ENCODE measurements at places on chromosomes 2 and 18.

DNA sequence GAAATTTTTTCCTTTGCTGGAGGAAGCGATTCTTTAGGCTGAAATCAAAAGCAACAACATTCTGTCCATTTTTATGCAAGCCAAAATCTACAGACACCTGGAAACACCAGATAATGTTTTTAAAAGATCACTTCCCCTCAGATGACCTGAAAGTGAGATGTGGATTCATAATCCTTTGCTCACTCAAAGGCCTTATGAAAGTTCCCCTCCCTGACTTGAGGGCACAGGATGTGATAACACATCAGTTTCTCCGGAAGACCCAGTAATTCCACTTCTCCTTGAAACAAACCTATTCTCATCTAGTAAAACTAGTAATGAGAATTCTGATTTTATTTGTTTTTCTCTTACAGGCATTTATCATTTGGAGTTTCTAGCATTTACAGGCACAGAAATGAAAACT, 218.3 kb upstream of the RND3 start:
- DNase-seq: no peak

DNA sequence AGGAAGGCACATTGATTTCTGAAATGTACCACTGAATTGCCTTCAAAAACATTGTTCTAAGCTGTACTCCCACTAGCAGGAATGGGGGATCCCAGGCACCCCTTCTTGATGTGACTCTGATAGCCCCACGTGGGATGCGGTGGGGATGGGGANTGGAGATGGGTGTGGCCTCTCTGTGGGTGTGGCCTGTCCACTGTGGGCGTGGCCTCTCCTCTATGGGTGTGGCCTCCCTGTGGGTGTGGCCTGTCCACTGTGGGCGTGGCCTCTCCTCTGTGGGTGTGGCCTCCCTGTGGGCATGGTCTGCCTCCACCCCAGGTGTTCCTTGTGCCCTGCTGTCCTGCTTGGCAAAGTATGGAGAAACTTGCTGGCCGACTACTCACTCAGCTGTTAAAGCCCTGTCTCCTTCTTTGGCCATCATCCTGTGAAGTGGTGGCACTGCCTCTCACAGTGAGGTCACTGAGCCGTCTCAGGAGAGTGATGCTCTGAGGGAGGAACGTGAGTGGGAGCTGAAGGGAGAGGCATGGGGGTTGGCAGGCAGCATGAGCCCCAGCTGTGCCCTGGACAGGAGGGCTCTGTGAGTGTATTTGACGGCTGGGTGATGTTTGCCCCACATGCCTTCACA, 6.7 kb upstream of the PARD6G start:
- no peak for DNase-seq

GRCh38 chr18:22609642-22610041, 191.9 kb upstream of the CTAGE1 start:
- DNase-seq: no peak

DNA sequence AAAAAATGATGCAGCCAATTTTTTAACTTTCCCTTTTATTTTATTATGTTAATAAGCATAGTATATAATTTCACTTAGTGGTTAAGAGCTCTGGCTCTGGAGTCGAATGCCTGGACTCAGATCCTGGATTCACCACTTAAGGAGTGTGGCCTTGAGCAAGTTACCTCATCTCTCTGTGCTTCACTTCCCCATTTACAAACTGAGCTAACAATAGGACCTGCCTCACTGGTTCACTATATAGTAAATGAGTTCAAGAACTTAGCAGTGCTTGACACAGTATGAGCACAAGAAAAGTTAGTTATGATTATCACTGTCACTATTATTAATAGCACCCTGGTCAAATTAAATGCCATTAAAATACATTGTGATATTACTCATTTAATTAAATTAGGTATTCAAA, 30.6 kb downstream of the SCN3A start:
- DNase-seq: no peak

DNA sequence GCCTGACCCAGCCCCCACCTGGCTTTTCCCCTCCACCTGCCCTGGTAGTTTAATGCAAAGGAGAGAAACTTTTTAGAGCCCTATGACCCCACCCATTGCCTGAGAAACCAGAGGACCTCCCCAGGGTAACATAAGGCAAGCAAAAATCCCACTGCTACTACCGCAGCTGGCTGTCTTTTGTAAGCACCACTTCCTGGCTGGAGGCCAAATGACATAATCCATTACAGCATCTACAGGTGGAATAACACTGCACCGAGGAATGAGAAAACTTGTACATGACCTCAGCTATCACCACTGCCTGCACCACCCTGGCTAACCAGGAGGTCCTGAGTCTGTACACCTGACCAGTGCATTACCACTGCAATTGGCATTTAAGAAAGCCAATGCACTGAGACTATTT, 149.6 kb upstream of the GALNT5 start:
- no peak for DNase-seq

DNA sequence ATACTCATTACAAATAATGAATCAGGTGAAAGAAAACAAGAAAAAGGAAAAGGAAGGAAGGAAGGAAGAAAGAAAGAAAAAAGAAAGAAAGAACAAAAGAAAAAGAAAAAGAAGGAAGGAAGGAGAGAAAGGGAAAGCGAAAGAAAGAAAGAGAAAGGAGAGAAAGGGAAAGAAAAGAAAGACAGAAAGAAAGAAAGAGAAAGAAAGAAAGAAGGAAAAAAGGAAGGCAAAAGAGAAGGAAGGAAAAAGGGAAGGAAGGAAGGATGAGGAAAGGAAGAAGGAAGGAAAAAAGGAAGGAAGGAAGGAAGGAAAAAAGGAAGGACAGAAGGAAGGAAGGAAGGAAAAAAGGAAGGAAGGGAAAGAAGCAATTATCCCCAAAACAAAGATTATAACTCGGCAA, 1460.4 kb upstream of the PIK3C3 start:
- no peak for DNase-seq

DNA sequence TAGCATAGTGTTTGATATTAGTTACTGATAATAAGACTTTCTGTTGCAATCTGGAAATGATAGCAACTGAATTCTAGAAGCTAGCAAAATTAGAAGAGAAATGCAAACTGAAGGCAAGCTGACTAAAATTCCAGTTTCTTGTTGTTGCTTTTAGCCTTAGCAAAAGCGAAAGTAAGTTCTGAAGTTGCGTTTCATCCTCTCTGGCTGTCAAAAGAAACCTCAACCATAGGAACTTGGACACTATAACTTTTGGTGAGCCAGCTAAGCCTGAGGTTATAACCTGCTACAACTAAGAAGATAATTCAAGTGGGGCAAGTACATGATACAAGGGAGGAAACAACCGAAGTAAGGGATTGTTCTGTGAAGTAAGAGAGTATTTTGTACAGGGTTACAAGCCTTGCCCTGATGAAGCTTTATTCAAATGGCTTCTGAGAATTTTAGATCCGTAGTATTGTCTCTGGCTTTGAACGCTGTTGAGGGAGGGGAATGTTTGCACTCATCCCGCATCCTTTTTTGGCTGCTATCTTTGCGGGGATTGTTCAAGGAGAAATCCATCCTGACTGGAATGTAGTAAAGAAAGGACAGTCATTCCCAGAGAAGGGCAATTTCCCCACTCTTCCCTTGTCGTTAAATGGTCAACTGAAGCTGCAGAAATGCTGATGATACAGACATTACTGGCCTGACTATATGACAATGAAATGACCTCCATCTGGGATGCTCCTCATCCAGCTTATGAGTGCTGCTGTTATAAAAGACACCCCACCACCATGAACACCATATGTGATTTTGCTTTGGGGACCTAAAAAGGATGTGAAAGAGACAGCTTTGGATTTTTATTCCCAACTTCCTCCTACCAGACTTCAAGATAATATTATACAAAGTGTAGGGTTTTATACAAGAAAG, 7.0 kb upstream of the TMX3 start:
- peak; percentile 35 for DNase-seq

GRCh38 chr2:60677356-60677755, 78.7 kb upstream of the PAPOLG start:
- no peak for DNase-seq

GRCh38 chr18:11851806-11852337, 659 bp downstream of the CHMP1B start:
- DNase-seq: peak; percentile 36

GRCh38 chr2:84991404-84992160, 20.6 kb downstream of the KCMF1 start:
- DNase-seq: no peak

- DNase-seq: peak; percentile 82
Measured at GRCh38 chr2:196149948-196150347, 21.4 kb downstream of the STK17B start.

DNA sequence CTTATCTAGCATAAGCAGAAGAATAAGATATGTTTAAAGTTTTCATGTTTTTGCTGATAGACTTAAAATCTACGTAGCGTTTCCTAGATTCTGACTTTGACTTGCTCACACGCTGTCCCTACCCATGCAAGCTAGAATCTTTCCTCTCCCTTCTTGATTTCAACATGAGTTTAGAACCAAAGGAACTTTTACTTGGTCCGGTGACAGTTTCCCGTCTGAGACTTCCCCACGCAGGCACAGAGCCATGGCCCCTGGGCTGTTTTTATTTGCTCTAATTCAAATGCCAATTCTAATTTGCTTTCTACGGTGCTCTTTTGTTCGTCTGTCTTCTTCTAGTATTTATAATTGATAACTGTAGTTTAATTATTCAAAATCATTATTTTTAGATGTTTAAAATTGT, 467.7 kb downstream of the PARD3B start:
- DNase-seq: no peak

DNA sequence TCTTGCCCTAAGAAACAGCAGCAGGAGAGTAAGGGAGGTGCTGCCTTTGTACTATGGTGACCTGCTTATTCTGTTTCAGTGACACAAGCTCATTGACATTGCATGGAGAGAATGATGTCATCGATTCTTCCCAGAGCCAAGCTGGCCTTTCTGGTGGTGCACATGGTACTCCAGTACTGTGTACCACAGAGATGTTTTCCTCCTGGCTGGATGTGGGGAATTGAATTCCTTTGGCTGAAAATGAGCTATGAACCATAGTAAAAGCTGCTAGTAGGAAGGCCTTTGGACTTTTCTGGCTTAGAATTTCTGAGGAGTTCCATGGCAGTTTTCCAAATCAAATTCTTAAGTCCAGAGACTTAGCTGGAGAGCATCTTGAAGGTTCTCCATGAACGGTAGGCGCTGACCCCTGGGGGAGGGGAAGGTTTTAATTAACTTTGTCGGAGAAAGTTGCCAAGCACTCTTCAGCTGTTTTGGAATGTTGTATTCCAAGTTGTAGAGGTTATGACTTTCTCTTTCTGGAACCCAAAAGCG, 17.1 kb upstream of the B3GNT2 start:
- DNase-seq: no peak

DNA sequence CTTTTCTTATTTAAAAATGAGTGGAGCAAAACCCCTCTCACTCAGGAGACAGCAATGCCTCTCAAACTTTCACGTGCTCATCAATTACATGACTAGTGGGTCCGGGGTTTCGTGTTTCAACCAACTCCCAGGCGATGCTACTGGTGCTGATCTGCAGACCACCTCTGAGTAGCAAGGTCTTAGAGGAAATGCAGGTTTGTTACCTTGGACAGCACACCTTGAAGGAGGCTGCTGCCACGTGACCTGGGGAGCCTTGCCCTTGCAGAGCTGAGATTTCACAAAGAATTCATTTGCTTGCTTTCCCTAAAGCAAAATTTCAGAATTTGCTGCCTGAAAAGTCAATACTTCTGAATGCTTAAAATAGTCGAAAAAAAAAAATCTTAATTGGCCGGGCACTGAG, 32.4 kb downstream of the SMIM21 start:
- DNase-seq: no peak

GRCh38 chr18:58541146-58541788, 87.6 kb downstream of the ALPK2 start:
- no peak for DNase-seq

- no peak for DNase-seq
Measured at GRCh38 chr2:161165266-161165665, 5.0 kb downstream of the TANK start.

DNA sequence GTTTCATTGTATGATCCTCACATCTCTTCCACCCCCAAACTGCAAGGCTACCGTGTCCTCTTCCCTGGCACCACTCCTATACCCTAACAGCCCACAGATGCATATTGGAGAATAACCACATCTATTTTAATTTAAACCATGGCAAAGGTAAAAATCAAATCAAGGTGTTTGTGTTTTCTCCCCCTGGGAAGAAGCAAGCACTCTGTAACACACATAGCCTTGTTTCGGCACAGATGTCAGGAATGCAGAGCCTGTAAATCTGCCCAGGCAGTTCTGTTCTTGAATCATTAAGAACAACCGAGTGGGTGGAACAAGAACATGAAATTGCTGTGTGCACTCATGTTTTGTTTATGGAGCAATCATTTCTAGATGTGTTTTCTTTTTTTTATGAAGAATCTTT, 6.8 kb upstream of the COX7A2L start:
- DNase-seq: no peak

GRCh38 chr2:102428573-102428972, 5.6 kb downstream of the IL18RAP start:
- no peak for DNase-seq

DNA sequence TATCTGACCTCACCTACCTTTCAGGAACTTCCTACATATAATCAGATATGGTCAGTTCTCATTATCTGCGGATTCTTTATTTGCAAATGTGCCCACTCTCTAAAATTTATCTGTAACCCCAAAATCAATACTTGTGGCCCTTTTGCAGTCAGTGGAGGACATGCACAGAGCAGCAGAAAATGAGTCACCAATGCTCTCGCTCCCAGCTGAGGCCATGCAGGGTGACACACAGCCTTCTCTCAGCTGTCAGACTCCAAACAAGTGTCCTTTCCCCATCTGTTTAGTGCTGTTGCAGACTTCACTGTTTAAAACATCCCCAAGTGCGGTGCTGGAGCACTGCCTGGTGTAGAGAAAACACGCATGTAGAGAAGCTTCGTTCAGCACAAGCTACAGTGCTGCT, 171.9 kb upstream of the SALL3 start:
- no peak for DNase-seq

GRCh38 chr2:159149747-159150146, 136.8 kb downstream of the WDSUB1 start:
- DNase-seq: no peak

- no peak for DNase-seq
Measured at GRCh38 chr2:30865892-30866681, 58.8 kb upstream of the CAPN13 start.

GRCh38 chr2:224017957-224018356, 21.1 kb downstream of the SERPINE2 start:
- DNase-seq: no peak

GRCh38 chr2:188085421-188085820, 206.3 kb upstream of the GULP1 start:
- no peak for DNase-seq

- DNase-seq: no peak
Measured at GRCh38 chr2:52017646-52018235, 985.8 kb upstream of the NRXN1 start.

GRCh38 chr2:112728378-112729175, 7.8 kb downstream of the NT5DC4 start:
- no peak for DNase-seq

GRCh38 chr2:234378440-234378839, 118.4 kb downstream of the ARL4C start:
- DNase-seq: no peak

- no peak for DNase-seq
Measured at GRCh38 chr2:9107168-9108025, 99.2 kb upstream of the ASAP2 start.

Measured in bone marrow (tissue), 2 donors.